GM12892 (cell line): ENCODE measurements at places on chromosomes 11 and 22.

GRCh38 chr11:80993536-80993935 is 1552.7 kb upstream of the TENM4 start:
- DNase-seq = no peak

GRCh38 chr11:133413703-133414102 is 118.6 kb downstream of the OPCML start:
- no peak for DNase-seq

DNA sequence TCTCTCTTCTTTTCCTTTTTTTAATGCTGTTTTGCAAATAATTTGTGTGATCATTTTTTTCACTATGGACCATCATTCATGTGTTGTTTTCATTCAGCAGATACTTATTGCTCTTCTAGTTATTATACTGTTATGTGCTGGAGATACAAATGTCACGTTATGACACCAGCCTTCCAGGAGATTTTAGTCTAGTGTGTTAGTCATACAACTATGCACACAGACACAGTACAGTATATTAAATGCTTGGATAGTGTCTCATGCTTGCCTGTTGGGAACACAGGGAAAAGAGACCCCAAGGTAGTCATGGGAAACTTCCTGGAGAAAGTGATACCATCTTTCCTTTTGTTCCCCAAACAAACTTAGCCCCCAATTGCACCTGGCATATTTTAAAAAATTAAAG is 116.1 kb downstream of the UVRAG start:
- DNase-seq = no peak

DNA sequence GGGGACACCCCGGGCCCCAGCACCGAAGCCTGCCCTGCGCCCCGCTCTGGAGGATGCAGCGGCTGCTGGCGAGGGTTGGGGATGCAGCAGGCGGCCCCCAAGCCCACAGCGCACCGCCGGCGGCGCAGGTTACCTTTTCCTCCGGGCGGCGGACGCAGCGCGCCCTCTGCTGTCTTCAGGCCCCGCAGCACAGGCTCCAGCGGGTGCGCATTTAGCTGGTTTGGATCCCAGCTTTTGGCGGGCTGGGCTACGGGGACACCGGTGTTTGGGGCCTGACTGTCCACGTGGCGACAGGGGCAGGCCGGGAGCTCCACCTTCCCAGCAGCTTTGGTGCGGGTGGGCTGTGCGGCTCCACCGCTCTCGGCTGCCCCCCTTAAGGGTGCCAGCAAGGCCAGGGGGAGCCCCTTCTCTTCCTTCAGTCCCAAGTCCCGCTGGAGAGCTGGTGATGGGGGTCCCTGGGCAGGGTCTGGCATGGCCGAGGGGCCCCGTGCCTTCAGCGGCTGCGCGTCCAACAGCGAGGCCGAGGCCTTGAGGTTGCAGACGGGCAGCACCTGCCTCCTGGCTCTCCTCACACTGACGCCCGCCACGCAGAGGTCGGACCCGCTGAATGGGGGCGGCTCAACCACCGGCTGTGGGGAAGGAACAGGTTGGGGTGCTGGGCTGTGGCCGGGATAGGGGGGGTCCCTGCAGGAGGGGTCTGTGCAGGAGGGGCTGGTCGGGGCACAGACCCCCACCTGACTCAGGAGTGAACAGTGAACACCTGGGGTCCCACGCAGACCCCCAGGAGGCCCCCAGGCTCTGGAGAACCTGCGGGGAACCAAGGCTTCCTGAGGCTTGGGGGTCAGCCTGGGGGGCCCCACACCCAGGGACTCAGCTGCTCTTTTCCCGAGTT is 18.0 kb upstream of the IL17REL start:
- DNase-seq = peak; percentile 99

- no peak for DNase-seq
These were observed 35.7 kb downstream of the B3GAT1 start for GRCh38 chr11:134376150-134376921.

- DNase-seq = no peak
These were observed 38.5 kb downstream of the PAMR1 start for GRCh38 chr11:35486934-35487333.

- DNase-seq = no peak
These were observed 205.4 kb downstream of the DBX1 start for GRCh38 chr11:19954899-19955298.

- DNase-seq = no peak
These were observed 16.9 kb downstream of the LMO2 start for GRCh38 chr11:33874910-33875490.

DNA sequence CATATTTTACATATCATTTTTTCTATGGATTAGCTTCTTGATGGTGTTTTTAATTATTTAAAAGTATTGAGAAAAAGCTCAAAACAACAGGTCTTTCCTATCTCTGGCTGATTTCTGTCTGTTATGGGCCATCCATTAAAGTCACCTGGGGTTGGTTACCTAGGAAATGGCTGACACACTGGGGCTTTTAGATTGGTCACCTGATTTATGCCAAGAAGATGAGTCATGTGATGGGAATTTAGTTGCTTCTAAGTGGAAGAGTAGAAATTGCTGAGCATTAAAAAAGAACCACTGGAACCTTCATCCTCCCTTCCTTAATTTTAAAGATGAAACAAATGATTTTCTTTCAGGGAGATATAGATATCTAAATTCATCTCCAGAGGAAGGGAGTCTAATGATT is 48.8 kb upstream of the LARGE1 start:
- DNase-seq = no peak

DNA sequence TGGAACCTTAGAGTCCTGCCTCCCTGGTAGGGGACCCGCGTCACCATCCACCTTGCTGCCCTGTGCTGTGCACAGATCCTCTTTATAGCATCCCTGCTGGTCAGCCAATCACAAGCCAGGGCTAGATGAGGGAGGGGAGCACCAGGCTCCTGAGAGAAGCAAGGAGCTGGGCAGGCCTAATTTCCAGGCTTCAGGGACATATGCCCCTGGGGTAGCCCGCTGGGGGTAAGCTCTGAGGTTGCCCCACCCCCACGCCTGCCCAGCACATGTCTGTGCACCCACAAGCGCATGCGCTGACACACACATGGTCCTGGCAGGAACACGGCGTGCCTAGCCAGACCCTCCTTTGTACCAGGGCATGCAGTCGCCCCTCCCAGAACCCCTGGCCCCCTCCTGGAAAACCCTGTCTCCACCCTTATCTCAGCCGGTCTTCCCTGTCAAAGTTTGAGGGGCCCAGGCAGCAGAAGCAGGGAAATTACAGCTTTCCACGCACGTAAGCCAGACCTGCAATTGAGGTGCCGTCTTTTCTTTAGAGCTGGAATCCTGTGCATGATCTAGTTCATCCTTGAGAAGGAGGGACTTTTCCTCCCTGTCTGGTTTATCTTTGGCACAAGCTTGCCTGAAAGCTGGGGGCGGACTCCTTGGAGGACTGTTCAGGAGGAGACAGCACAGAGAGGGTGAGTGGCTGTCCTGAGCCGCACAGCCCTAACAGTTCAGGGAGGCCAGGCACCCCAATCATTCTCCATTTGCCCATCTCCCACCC is 2.1 kb downstream of the SSTR3 start:
- no peak for DNase-seq

DNA sequence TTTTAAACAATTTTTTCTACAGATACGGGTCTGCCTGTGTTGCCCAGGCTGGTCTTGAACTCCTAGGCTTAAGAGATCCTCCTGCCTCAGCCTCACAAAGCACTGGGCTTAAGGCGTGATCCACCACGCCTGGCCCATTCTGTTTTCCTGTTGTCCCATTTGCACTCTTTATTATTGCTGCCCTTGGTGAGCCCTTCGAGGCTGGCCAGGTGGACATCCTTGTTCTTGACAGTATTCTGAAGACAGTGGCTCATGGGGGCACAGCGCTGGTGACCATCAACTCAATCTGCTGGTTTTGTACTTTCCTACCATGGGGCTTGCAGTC is 35.6 kb downstream of the TBC1D22A start:
- DNase-seq = no peak
